Ascending aorta (tissue), 2 donors: ENCODE measurements at places on chromosomes 3 and 15. TPM values are rescaled to one million over a fixed set of nuclear protein-coding genes. Genes with fewer than 3 reads are reported as not detected.

SERPINI2 gene
- not detected for total RNA-seq

ICE2 gene
- 45.1 TPM for total RNA-seq

TNIK gene
- total RNA-seq: 0.75 TPM

DNA sequence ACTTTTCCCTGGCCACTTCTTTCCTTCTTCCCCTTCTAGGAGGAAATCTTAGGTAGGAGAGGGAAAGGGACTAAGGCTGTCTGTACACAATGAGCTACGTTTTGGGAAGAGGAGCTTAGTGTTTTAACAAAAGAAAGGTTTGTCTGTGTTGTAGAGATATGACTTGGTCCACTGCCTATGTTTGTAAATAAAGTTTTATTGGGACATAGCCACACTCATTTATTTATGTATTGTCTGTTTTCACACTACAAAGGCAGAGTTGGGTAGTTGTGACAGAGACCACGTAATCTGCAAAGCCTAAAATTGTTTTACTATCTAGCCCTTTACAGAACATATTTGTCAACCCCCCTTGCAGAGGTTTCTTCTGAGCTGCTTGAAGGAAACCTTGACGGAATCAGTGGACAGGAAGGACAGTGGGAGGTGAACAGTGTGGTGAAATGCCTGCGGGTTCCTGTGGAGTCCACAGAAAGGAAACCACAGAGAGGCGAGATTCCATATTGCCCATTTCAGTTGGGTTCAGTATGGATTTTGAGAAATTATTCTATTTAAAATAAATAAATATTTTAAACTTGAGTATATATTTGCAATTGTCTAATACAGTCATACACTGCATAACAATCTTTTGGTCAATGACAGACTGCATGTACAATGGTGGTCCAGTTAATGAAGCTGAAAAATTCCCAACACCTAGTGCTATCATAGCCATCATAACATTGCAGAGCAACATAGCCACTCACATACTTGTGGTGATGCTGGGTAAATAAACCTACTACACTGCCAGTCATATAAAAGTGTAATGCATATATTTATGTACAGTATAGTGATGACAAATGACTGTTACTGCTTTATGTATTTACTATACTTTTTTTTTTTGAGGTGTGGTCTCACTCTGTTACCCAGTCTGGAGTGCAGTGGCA, 157.9 kb upstream of the NUDT16 start:
- H3K27ac ChIP-seq: no peak overlapping the region
- no peaks in the 10 kb centered on the region for H3K27me3 ChIP-seq
- no peaks in the 10 kb centered on the region for H3K4me1 ChIP-seq
- H3K4me3 ChIP-seq: no peak overlapping the region

DNA sequence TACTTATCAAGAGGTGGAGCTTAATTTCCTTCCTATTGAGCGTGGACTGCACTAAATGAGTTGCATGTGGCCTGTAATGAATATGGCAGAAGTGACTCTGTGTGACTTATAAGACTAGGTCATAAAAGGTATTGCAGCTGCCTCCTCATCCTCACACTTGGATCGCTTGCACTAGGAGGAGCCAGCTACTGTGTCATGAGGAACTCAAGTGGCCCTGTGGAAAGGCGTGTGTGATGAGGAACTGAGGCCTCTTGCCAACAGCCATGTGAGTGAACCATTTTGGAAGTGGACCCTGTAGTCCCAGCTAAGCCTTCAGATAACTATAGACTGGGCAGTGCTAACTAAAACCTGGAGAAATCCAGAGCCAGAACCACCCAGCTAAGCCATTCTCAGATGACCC, 7.1 kb upstream of the SLC30A4 start:
- DNase-seq: no peak
- no peaks in the 10 kb centered on the region for H3K4me1 ChIP-seq
- H3K36me3 ChIP-seq: no peaks in the 10 kb centered on the region
- no peaks in the 10 kb centered on the region for H3K27me3 ChIP-seq
- no peak overlapping the region for H3K4me3 ChIP-seq
- no peak overlapping the region for H3K27ac ChIP-seq

DNA sequence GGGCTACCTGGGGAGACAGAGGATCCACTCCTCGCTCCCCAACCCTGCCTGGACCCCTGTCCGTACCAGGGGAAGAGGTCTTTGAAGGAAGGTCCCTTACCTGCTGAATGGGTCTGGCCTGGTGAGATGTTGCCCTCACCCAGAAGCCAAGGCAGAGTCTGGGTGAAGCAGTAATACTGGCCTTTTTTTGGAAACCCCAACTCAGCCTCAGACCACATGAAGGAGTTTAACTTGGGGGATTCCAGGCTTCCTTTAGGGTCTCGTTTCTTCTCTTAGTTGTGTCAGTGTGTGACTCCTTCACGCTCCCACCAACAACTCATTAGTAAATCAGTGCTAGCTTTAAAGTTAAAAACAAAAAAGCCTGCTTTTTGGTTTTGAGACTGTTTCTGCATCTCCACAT, 45.6 kb downstream of the RTP1 start:
- no peaks in the 10 kb centered on the region for H3K36me3 ChIP-seq
- no peaks in the 10 kb centered on the region for H3K4me1 ChIP-seq
- H3K27me3 ChIP-seq: no peaks in the 10 kb centered on the region
- H3K4me3 ChIP-seq: no peak overlapping the region
- H3K27ac ChIP-seq: no peak overlapping the region

DNA sequence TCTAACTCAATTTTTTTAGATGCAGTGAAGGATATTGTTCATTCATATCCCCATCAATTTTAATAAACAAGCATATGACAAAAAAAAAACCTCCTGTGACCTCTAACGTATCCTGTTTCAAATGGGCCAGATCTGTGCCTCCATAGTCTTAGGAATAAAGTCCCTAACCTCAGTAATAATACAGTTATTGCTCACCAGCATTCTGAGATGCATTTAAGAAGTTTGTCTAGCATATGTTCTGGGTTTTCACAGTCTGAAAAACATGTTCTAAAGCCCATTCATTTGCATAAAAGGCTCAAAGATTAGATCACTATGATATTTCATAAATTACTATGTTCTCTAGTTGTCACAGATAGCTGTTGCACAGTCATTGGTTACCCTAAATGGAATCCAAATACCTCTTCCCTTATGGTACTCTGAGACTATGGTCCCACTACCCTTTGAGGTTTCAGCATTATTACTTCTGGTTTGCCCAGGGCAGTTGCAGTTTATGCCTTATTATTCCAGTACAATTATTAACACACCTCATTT, 190.1 kb downstream of the ZIC4 start:
- H3K36me3 ChIP-seq: no peaks in the 10 kb centered on the region
- no peaks in the 10 kb centered on the region for H3K4me1 ChIP-seq
- no peak overlapping the region for H3K27ac ChIP-seq
- no peaks in the 10 kb centered on the region for H3K27me3 ChIP-seq

GRCh38 chr15:43190178-43190577, 5.0 kb downstream of the CCNDBP1 start:
- H3K36me3 ChIP-seq: peaks cover 52% of the 10 kb centered on the region
- H3K27me3 ChIP-seq: no peaks in the 10 kb centered on the region
- no peak overlapping the region for H3K27ac ChIP-seq
